ENCODE measurements at places on chromosomes 12 and 14.

GRCh38 chr12:131441060-131441396 is 269.9 kb upstream of the SFSWAP start:
- no peak for DNase-seq

GRCh38 chr12:128861226-128862016 is 8.1 kb downstream of the GLT1D1 start:
- DNase-seq = no peak

DNA sequence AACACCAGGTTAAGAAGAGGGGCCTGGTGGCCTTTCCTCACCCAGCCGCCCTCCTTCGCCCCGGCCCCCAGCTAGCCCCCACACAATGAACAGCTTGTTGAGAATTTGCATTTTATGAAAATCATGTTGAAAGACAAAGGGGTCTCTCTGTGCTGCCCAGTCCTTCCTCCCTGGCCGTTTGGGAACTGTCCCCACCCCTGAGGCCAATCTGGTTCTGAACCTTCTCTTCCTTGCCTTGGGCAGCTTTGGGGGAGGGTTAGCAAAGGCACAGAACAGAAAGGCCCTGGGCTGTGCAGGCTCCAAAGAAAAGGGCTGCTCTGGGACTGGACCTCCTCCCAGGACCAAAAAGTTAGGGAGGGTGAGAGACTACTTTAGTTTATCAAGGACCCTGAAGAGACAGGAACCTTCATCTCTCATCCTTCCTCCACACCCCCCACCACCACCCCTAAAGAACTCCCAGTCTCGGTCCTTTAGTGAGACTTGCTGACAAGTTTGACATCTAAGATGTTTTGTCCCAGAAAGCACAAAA is 1.3 kb downstream of the TAMALIN start:
- no peak for DNase-seq

DNA sequence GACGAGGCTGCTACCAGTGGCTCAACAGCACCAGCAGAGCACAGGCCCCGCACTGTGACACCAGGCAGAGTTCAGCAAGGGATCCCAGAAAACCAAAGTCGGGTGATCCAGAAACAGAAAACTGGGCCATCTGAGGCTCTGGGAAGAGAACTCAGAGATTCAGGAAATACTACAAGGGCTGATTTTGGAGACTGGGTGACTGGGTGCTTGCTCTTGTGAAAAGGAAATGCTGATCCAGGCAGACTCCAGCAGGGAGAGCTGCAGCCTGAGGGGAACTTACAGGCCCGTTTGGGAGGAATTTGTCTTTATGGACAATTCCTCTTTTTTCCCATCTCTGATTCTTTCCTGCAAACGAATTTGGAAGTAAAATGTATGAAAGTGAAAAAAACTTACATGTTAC is 28.2 kb downstream of the FOXN3 start:
- no peak for DNase-seq

GRCh38 chr14:73427516-73428264 is 30.7 kb downstream of the NUMB start:
- no peak for DNase-seq
